Naive B cell (primary cell): ENCODE measurements at places on chromosomes 4 and X. TPM values are rescaled to one million over a fixed set of nuclear protein-coding genes. Genes with fewer than 3 reads are reported as not detected.

Gene PLAC8
- polyA plus RNA-seq, result 884 TPM

GRCh38 chr4:16710198-16710597 lies 188.2 kb downstream of the LDB2 start:
- no peak overlapping the region for H3K27ac ChIP-seq
- no peaks in the 10 kb centered on the region for H3K36me3 ChIP-seq
- H3K4me1 ChIP-seq, result no peaks in the 10 kb centered on the region

DNA sequence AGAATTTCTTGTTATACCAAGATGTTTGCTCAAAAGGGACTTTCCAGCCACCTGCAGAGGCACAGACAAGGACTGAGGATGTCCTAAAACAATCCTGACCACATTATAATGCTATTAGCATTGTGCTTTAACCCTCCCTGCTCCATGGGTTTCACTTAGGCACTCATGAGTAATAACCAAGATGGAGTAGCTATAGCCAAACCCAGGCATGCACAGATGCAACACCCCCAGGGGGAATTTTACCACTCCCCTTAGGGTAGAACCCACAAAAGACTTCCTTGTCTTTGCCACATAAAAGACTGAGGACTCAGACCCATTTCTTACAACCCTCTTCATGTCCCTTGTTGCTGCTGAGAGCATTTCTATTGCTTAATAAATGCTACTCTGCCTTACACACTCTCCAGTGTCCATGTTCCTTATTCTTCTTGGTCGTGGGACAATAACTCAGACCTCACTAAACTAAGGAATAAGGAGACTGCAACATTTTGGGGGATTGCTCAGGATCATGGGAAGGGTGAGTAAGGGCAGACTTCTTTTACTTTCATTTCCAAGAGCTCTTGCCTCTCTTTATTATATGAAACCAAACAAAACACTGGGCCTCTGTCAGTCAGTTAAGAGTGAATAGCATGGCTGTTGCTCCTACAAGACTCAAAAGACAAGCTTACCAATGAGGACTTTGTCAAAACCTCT lies 103.5 kb downstream of the TECRL start:
- DNase-seq, result no peak
- H3K36me3 ChIP-seq, result no peaks in the 10 kb centered on the region
- no peak overlapping the region for H3K4me3 ChIP-seq
- no peaks in the 10 kb centered on the region for H3K4me1 ChIP-seq
- H3K27me3 ChIP-seq, result no peaks in the 10 kb centered on the region

DNA sequence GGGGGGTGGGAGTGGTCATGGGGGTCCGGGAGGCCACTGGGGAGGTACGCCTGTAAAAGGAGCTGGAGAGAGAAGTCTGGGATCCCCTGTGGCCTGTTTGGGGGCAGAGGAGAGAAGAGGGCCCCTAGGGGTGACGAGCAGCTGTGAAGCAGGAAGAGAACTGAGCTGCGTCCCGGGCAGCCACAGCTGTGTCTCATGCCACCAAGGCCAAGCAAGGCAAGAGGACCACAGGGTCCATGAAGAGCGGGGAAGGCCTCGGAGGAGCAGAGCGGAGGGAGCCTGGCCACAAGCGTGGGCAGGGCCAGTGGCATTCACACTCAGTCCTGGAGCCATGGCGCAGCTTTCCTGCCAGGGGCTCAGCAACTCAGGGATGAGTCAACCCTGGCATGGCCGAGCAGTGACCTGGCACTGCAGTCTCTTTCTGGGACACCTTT lies 13.6 kb upstream of the NAT8L start:
- no peak for DNase-seq
- peaks cover 2% of the 10 kb centered on the region for H3K4me1 ChIP-seq
- H3K27me3 ChIP-seq, result peaks cover 53% of the 10 kb centered on the region
- no peak overlapping the region for H3K27ac ChIP-seq

GRCh38 chrX:107480272-107480671 lies 30.8 kb downstream of the FRMPD3 start:
- no peak for DNase-seq
- H3K4me3 ChIP-seq, result no peak overlapping the region
- H3K27me3 ChIP-seq, result no peaks in the 10 kb centered on the region
- H3K4me1 ChIP-seq, result peaks cover 5% of the 10 kb centered on the region
- no peaks in the 10 kb centered on the region for H3K36me3 ChIP-seq
- H3K27ac ChIP-seq, result no peak overlapping the region

DNA sequence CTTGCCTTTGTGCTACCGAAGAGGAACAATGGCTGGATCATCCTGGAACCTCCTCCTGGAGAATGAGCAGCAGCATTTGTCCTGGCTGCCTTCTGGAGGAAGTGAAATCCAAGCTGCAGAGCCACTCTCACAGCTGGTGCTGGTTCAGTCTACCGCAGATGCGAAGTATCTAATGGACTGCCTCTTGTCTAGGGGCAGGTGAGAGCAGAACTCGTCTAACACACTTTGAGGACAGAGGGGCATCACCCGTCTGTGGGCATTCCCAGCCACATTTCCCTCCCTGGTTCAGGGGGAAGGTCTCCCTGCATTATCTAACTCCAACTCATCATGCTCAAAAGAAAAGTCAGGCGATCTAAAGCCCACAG lies 338.2 kb upstream of the GATB start:
- peak overlapping the region; percentile 31 for H3K4me3 ChIP-seq
- no peaks in the 10 kb centered on the region for H3K27me3 ChIP-seq
- H3K36me3 ChIP-seq, result peaks cover 16% of the 10 kb centered on the region
- no peak for DNase-seq
- H3K4me1 ChIP-seq, result peaks cover 29% of the 10 kb centered on the region
- peak overlapping the region; percentile 53 for H3K27ac ChIP-seq
